ENCODE measurements at places on chromosomes 12 and 14.

DNA sequence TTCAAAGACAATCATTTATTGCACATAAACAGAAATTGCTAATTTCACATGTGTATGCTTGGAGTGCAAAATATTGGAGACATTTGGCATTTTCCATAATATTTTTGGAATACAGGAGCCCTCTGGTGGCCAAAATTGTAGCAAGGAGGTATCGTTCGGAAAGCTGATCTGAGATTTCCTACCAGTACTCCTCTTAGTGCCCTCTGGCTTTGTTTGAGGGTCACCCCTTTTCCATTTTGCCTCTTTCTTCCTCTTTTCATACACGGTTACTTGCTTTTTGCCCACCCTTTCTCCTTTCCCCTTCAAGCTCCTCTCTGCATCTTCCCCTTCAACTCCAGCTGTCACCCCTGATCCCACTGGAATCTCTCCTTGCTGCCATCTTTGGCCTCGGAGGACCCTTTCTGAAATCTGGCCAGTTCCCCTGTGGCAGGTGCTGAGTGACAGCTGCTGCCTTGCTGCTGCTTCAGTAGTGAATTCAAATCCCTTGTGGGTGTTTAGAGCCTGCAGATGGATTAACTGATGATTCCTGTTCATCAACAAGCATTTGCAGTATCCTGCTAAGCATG, 164.6 kb upstream of the PARP11 start:
- no peak for DNase-seq

DNA sequence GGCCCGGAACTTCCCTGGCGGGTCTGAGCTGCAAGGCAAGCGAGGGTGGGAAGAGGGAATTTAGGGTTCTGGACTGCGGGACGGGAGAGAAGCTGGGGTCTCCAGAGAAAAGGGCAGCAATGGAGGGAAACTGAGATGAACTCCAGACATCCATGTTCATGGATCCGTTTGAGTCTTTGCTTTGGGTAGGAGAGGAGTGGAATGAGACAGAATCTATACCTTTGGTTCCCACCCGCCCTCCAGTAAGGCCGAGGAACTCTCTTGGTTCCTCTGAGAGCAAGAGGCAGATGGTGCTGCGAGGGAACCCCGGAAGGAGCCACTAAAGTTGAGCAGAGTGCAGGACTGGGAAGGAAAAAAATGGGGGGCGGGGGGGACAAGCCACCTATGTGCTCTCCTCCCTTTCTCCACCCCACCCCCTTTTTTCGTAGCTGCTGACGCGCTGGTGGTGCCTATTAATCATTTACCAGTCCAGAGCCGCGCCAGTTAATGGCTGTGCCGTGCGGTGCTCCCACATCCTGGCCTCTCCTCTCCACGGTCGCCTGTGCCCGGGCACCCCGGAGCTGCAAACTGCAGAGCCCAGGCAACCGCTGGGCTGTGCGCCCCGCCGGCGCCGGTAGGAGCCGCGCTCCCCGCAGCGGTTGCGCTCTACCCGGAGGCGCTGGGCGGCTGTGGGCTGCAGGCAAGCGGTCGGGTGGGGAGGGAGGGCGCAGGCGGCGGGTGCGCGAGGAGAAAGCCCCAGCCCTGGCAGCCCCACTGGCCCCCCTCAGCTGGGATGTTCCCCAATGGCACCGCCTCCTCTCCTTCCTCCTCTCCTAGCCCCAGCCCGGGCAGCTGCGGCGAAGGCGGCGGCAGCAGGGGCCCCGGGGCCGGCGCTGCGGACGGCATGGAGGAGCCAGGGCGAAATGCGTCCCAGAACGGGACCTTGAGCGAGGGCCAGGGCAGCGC, 1.2 kb downstream of the SSTR1 start:
- no peak for DNase-seq

- DNase-seq: no peak
Measured at GRCh38 chr12:93918900-93919299, 229.5 kb upstream of the PLXNC1 start.

DNA sequence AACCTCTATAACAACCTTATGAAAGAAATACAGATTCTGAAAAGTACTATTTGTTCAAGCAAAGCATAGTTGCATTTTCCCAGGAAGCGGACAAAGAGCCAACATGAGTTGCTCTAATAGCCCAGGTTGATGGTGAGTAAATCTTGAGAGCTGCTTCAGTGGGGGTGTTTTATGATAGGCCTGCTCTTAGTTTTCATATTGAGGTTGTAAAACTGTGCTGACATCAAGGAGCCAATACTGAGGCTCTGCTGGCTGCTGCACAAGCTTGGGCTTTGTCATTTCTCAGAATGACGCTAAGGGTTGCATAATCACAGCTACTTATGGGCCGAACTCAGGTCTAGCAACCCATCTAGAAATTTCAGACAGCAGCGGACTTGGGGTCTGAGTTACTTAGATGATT, 11.5 kb downstream of the TBC1D30 start:
- no peak for DNase-seq

DNA sequence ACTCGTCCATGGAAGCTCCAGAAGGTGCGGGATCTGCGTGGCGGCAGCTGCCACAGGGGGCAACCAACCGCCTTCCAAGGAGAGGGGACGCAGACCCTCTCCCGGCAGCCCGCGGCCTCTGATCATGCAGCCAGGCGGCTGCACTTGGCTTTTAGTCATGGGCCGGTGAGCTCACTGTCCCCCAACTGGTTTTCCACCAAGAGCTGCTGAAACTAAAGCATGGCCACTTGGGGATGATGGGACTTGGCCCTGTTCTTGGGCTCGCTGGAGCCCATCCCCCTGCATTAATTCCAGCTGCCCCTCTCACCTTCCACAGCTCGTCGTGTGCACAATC, 39.1 kb downstream of the CCDC85C start:
- no peak for DNase-seq

- peak; percentile 31 for DNase-seq
Measured at GRCh38 chr12:89414851-89415250, 62.5 kb upstream of the DUSP6 start.

GRCh38 chr14:94115058-94115591, 4.6 kb downstream of the IFI27 start:
- no peak for DNase-seq

DNA sequence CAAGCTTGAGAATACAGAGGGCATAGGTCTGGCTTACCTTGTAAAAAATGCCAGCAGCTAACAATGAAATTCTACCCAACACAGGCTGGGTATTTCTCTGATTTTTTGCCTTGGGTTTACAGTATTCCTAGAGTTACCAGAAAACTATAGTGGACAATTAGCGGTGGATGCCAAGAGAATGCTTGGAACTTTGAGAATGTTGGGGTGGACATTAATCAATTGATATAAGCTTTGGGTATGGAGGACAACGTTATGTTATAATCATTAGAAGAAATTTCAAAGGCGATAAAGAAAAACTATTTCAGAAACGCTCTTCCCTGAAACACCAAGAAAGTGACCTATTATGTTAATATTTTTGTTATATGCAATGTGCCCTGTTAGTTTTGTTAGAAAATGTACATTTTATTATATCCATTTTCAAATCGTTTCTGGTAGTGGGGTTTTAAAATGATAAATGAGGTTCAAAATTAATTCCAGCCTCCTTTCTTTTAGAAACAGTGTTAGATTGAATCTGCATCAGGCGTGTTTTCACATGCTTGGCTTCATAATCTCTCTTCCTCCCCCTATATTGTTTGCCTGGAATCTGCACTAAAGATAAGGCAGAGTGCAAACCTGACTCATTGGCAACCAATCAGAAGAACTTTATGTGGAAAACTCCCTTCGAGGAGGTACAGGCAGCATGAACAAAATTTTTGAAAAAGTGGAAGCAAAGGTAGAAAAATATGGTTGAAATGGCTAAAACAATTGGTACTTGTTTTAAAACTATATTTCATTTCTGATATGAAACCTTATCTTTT, 1.4 kb upstream of the PTPRQ start:
- DNase-seq: no peak

DNA sequence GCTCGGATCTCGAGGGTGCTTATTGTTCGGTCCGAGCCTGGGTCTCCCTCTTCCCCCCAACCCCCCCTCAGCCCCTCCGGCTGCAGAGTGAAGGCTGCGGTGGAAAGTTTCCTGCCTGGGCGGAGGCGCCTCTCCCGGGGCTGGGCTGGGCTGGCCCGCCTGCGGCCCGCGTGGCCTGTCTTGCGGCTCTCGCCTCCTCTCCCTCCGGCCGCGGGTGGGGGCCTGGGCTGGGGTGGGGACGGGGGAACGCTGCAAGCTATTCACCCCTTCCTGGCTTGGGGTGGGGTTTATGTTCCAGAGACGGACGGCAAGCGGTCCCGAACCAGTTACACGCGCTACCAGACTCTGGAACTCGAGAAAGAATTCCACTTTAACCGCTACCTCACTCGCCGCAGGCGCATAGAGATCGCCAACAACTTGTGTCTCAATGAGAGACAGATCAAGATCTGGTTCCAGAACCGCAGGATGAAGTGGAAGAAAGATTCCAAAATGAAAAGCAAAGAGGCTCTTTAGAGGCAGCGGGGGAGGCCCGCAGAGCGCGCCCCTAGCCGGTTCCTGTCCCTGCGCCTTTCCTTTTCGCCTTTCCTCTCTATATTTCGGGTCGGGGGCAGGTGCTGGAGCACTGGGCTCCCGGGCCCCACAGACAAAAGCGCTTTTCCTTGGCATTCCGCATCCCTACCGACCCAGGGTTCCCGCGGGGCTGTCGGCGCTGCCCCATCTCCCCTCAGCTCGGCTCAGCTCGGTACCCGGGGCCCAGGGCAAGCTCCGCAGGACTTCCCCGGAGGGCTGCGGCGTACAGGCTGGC, 1.3 kb downstream of the HOXC5 start:
- no peak for DNase-seq
